ENCODE measurements at places on chromosomes 2 and 18.

GRCh38 chr2:133518700-133519344, 49.4 kb downstream of the NCKAP5 start:
- DNase-seq, result no peak

DNA sequence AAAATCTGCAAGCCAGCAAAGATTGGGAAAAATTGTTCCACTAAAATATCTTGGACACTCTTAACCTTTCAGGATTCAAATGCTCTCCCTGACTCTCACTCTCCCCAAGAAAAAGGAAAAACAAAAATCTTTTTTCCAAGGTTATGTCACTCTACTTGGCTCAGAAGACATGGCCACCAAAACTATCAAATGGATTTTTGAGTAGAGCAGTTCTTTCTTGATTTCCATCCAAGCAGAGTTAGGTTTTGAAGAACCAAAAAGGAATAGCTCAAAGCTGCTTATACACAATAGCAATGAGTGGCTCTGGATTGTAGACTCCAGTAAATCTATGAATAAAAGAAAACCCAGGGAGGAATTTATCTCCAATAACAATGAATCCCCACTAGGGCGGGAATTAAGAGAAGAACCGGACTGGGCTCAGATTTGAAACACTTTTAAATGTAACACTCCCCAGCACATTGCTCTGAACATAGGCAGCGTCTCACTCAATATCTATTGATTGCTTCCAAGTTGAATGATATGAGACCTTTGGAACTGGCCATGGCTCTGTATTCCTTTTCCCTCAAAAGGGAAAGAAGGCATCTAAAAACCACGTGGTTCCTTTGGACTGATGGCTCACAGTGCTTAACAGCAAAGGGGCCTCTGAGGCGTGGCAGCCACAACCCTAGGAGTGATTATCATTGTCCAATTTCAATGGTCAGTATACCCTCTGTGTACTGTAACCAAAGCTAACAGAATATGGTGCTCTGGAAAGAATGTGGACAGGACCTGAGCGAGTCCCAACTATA, 68.3 kb downstream of the SPRED2 start:
- DNase-seq, result no peak

GRCh38 chr18:26703170-26703930, 155.0 kb upstream of the KCTD1 start:
- no peak for DNase-seq

- DNase-seq, result no peak
Observed at GRCh38 chr18:9894454-9895068, 8.8 kb downstream of the TXNDC2 start.

DNA sequence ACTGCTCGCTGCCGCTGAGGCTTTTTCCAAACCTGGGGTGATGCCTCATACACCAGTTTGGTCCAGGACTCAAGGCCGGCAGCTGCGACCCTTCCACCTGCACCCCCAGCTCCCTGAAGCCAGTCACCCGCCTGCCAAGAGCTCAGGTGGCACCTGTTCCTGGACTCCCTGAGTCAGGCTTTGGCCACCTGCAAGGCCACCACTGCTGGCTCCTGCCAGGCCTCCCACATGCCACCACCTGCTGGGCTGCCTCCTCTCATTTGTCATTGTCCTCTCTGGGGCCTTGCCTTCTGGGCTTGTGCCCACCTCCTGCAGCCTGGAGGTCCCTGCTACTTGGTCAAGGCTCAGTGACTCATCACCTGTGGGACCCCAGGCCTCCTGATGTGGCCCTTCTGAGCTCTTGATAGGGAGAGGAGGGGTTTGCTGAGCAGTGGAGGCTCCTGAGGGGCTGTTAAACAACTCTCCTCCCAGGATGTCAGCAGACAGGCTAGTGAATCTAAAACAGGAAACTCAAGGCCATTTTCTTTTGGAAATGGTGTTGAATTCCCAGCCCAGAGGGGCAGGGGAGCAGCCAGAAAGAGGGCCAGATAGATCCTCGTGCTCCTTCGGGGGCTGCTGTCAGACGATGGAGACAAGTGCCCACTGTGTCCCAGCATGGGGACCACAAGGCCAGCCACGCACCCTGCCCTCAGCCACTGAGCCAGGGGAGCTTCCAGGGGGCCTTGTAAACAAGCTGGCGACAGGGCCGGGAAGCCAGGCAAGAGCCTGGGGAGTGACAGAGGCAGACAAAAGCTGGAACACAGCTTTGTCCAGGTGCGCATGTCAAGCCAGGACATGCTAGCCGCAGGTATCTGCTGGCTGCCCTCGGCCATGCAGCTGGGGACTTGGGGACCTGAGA, 416.8 kb downstream of the LRATD1 start:
- DNase-seq, result no peak

DNA sequence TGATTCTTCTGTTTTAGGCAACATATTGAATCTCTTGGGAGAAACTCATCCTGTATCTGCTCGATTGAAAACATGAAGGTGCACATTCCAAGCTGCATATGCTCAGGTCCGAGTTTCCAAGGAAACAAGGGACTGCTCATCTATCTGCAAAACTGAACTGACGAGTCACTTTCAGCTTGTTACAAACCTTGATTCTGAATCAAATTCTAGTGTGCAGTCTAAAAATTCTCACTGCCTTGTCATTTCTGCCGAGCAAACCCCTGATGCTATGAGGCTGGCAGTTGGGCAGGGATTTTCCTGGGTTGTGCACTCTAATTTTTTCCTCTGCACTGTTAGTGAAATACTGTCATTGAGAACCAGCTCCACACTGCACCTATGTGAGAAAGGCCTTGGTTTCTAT, 101.3 kb upstream of the ETAA1 start:
- DNase-seq, result no peak

DNA sequence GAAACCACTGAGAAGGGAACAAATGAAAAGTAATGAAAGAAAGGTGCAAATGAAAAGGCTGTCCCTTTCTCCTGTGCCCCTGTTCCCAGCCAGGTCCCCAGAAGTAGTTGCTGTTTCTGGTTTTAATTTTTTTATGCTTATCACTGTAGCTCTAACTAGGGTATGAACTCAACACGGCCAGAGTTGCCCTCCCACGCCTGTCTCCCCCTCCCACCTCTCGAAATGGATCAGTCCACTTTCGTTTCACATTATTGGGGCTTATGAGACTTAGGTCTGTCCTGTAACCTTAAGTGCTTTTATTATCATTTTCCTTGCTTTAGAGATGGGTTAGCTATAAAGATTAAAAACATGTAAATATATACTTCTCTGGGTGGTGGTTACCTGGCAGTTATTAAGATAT, 8.6 kb downstream of the RBFA start:
- DNase-seq, result no peak

DNA sequence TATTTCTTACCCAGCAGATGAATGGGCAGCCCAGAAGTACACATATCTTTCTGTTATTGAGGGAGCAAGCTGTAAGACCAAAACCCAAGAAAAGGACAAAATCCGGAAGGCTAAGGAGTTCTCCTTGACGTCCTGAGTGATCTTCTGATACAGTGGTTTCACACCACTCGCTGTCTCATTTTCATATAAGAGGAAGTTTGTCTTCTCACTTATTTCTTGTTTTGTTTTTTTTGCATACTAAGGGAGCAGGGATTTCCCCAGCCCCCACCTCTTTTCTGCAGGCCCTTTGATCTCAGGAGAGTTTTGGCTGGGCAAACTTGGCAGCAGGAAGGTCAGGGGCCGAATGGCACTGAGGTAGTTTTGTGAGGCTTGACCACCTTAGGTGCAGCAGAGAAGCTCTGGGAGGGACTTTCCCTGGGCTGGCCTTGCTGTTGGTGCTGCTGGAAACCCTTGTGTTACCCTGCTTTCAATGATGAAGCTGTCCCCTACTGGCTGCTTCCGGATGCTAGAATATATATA, 13.3 kb downstream of the CHRNA1 start:
- no peak for DNase-seq

DNA sequence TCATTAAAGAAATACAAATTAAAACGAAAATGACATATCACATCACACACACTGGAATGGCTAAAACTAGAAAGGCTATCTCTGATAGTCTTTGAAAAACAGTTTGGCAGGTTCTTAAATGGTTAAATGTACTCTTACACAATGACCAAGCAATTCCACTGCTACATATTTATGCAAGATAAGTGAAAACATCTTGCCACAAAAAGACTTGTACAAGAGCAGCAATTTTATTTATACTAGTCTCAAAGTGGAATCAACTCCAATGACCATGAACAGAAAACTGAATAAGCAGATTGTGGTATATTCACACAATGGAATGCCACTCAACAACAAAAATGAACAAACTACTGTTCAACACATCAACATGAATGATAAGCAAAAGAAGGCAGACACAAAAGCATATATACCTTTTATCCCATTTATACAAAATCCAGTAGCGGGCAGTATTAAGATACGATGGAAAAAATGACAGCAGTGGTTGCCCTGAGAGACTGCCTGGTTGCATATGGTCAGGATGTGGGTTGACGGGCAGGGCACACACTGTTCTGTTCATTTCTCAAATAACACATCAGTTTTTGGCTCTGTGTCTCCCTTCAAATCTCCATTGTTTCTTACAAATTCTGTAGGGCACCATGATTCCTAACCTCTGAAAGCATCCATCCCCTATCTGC, 25.4 kb downstream of the SP100 start:
- no peak for DNase-seq

DNA sequence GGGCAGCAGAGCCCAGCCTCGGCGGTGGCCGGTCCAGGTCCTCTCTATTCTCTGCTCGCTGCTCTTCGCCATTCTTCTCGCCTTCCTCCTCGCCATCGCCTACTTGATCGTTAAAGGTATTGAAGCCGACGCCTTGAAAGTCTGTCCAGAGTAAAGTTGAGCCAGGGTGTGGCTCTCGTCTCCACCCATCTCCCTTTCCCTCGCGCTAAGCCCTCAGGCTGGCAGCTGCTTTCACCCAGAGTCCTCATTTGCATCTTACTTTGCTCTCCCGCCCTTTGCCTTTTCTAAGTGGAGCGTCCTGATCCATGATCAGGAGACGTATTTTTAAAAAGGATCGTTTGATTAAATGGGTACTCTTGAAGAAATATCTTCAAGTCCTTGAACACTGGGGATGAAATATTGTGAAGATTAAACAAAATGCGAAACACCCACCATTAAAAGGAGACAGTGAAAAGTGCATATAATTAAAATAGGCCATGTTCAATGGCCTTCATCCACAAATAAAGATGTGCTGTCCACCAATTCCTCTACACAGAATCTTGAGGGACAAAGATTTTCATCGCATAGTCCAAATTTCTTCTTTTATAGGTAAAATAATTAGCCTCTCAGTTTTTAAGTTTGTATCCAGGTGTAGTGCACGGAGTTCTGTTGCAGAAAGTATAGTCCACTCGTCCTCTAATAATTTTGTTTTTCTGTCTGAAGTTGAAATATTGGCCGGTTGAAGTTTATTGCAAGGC, 657 bp downstream of the ARL6IP6 start:
- peak; percentile 56 for DNase-seq

DNA sequence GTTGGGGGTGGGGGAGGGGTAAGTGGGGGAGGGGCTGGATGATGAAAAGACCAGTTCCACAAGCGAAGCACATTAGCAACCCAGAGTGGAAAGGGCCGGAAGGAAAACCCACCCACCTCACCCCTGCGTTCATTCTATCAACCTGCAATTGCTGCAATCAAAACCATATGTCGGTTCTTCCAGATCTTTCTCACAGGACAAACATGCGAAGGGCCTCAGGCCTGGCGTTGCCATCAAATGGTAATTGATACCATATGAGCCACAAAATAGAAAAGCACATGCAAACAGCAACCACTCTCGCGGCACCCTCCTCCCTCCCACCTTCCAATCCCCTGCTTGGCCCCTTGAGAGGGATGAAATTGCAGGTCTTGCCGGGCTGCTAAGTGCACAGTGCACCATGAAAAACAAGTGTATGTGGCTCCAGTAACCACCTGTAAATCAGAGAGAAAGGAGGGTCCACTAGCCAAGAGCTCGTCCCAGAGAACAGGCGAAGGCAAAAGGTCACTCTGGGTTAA, 287.5 kb downstream of the TCF4 start:
- DNase-seq, result no peak
